GM23338 (cell line): ENCODE measurements at places on chromosomes 12 and 14.

- no peak for DNase-seq
Measured at GRCh38 chr12:16154990-16155389, 122.5 kb downstream of the SLC15A5 start.

- no peak for DNase-seq
Measured at GRCh38 chr14:105050551-105050897, 14.7 kb downstream of the GPR132 start.

DNA sequence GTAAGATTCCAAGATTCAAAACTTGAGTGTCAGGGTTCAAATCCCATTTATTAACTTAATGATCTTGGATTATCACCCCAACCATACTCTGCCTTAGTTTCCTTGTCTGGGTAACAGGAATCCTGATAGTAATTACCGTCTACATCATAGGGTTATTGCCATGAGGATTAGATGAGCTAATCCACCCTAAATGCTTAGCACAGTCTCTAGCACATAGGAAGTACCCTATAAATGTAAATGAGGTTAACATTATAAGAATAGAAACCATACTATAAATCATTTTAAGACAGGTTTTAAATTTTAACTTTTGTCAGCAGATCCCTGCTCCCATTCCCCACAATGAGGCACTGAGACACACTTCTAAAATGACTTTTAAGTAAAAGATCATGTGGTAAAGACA is 36.5 kb downstream of the DBX2 start:
- no peak for DNase-seq

DNA sequence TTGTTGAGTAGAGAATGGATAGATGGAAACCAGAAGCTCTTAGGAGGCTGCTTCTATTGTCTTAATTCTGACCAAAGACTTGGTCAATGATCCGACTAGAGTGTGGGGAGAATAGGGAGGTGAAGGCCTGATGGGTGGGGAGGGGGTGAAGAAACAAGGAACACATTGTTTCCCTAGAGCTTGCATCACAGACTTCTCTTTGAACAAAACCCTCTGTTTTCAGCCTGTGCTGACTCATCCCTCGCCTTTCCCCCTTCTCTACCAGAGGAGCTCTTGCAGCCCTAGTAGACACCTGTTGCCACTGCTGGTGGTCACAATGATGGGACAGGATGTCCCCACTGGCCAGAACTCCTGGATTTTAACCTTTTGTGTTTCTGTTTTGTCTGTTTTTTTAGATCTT is 46.8 kb upstream of the CISTR start:
- no peak for DNase-seq
